Liver (tissue), 10 donors: ENCODE measurements at places on chromosomes 5 and 9. TPM values are rescaled to one million over a fixed set of nuclear protein-coding genes. Genes with fewer than 3 reads are reported as not detected.

Gene PCDHGA11
- 2.5 TPM for total RNA-seq

Gene ZBTB34
- 9.5 TPM for total RNA-seq

Gene ADRA1B
- 0.70 TPM for total RNA-seq

Gene PRRX2
- total RNA-seq: 0.08 TPM

Gene SPINK4
- not detected for total RNA-seq

Gene PLPP7
- 0.51 TPM for total RNA-seq

Gene SNCAIP
- total RNA-seq: 0.98 TPM
